ENCODE measurements at places on chromosomes 7 and 10.

DNA sequence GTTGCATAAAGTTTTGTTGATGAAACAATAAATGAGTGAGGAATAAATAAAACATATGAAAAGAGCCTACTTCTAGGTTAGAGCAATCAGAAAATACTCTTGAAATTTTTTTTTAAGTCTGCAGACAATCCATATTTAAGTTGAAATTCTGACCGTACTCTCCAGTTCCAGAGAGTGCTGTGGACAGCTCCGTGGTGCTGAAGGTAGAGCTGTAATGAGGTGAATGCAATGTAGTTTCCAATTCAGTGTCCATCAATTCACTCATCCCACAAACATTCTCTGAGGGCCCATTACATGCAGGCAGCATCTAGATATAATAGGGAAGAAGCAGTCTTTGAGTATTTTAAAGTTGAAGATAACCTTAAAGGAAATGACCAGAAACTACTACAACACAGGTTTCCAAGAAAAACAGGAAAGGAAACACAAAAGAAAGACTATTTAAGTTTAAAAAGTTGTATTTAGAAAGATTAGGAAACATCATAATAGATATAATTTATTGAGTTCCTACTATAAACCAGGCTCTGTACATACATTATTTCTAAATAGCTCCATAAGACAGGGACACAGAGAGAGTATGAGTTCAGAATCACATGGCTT lies 44.0 kb upstream of the CRTAC1 start:
- no peak for DNase-seq

GRCh38 chr10:72124989-72125388 lies 36.6 kb upstream of the SPOCK2 start:
- DNase-seq = no peak

GRCh38 chr10:60978287-60979115 lies 34.5 kb upstream of the RHOBTB1 start:
- peak; percentile 61 for DNase-seq

DNA sequence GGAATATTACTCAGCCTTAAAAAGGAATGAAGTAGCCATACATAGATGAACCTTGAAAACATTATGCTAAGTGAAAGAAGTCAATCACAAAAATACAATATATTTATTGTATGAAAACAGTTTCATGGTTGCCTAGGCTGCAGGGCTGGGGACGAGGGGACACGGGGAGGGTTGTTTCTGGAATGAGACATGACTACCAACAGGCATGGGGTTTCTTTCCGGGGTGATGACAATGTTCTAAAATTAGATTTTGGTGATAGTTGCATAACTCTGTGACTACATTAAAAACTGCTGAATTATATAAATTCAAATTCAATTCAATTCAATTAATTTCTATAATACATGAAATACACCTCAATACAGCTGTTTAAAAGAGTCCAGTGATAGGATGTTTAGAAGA lies 88.0 kb downstream of the ARHGAP22 start:
- DNase-seq = no peak

- no peak for DNase-seq
Measured at GRCh38 chr10:131650771-131651673, 249.8 kb upstream of the PPP2R2D start.

DNA sequence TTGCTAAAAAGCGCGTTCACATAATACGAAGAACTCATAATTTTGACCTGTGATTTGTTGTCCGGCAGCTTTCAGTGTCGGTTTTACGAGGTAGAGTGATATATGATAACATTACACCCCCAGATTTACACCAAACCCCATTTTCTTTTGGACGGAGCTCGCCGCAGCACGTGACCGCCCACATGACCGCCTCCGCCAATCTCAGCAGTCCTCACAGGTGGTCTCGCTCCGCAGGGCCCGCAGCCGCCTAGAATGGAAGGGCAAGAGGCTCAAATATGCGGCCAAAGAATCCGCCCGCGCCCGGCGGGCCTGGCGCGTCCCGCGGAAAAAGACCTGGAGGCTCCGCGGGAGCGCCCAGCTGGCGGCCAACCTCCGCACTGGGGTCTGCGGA lies at the start of gene HOXA7:
HOXA7 (minus strand) TSS at position 168 of the 391 bp plus-strand sequence; CDS start at position 38, 130 bp downstream.
- no peak for DNase-seq

DNA sequence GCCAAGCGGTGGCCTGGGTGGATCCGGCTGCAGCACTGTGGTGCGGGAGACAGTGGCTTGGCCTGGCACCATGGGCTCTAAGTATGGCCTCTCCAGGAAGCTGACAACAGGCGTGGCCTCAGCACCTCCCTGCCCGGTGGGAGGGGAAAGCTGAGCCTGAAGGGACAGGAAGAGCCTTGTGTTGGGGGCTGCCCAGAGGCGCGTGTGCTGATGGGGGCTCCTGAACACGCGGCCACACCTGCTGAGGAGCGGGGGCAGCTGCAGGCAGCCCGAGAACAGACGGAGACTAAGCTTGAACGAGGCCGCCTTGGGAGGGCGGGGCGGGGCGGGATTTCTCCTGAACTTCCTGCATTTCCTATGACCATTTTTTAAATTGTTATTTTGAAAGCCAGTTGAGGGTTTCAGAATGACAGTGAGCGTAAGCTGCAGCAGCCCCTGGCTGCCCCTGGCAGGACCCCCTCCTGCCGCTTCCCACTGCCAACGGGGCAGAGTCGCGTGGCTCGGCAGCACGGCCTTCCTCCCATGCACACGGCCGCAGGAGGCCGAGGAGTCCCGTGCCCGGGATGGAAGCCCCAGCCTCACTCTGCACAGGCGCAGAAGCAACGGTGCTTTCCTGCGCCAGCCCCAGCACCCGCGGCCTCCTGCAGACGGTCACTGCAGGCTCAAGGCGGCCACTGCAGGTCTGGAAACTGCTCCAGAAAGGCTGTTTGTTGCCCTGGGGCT lies 43.2 kb downstream of the DPYSL4 start:
- no peak for DNase-seq

DNA sequence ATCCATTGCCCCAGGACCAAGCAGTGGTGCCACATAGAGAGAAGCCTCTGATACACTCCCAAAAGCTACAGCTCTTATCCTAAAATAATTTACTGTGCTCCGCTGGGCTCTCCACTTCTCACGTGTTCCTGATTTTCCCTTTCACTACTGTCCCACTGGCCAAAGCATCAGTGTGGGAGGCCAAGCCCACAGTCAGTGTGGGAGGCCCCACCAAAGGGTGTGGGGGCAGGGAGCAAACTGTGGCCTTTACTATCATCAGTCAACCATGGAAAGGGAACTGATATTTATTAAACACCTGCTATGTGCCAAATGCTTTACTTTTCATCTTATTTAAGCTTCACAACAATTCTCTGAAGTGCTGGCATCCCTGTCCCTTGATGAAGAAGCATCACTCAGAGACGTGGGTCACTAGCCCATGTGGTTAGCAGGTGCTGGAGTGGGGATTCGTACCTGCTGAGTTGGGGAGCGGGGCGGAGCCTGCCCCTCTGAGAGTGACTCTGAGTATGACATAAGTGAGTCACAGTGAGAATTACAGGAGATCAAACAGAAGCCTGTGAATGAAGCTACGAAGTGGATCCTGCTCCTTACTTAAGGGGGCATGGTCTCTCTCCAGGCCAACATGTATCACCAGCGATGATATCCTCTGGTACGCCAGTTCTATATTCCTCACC lies 50.4 kb downstream of the PYROXD2 start:
- no peak for DNase-seq

GRCh38 chr10:117413928-117414618 lies 38.8 kb upstream of the PDZD8 start:
- DNase-seq = no peak

DNA sequence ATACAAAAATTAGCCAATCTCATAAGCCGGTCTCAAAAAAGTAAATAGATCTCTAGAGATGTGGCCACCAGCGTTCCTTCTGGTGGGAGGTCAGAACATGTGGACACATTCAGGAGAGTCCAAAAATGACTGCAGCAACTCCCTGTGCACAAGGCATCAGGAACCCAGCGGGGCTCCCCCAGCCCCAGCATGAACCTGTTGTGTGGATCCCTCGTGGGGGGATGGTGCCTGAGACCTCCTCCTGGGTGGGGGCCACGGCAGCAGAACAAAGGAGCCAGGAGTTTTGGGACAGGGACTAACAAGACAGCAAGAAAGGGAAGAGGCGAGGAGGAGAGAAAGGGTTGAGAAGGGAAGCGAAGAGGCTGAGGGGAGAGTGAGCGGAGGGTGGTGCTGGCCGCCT lies 121.8 kb downstream of the WDR37 start:
- no peak for DNase-seq

GRCh38 chr10:131094527-131095312 lies 216.8 kb downstream of the TCERG1L start:
- DNase-seq = no peak

GRCh38 chr7:87100326-87100725 lies 40.9 kb upstream of the ELAPOR2 start:
- DNase-seq = no peak

DNA sequence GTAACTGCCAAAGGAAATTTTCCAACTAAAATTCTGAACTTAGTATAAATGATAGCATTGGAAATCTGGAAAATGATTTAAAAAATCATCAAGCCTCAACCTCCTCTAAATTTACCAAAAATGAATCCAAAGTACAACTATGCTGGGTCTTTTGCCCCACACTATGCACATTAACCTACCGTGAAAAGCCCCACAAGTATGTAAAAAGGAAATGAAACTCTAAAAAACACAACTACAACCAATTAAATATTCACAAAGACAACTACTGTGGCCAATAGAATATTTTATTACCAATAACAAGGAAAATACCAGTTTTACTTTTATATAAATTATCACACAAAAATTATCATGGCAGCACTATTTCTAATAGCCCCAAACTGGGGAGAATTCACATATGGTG lies 19.3 kb downstream of the EIF3A start:
- no peak for DNase-seq

DNA sequence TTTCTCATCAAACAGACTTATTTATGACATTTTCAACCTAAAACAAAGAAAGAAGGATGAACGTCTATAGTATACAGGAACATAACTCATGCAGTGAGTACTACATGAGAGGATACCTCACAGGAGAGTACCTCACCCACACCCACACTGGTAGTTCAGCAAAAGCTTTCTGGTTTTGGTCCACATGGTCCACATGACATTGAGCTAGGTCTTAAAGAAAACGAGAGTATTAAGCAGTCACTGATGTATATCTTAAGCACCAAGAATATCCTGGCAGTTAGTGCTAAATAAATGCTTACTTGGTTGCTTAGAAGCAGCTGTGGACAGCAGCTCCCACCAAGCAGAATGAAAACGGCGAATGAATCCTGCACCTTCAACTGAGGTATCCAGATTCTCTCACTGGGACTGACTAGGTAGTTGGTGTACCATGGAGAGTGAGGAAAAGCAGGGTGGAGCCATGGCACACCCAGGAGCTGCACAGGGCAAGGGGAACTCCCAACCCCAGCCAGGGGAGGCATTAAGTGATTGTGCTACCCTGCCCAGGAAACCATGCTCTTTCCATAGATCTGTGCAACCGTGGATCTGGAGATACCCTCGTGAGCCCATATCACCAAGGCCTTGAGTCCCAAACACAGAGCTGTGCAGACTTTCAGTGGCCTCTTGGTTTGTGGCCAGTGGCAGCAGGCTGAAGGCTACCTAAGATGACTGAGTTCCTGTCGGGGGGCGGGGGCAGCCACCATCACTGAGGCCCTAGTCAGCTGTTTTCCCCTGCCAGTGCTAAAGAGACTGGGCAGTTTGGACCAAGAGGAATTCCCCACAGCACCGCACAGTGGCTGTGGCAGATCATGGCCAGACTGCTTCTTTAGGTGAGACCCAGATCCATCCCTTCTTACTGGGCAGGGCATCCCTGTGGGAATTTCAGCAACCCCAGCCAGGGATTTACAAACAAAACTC lies 143.4 kb downstream of the SGMS1 start:
- DNase-seq = no peak

DNA sequence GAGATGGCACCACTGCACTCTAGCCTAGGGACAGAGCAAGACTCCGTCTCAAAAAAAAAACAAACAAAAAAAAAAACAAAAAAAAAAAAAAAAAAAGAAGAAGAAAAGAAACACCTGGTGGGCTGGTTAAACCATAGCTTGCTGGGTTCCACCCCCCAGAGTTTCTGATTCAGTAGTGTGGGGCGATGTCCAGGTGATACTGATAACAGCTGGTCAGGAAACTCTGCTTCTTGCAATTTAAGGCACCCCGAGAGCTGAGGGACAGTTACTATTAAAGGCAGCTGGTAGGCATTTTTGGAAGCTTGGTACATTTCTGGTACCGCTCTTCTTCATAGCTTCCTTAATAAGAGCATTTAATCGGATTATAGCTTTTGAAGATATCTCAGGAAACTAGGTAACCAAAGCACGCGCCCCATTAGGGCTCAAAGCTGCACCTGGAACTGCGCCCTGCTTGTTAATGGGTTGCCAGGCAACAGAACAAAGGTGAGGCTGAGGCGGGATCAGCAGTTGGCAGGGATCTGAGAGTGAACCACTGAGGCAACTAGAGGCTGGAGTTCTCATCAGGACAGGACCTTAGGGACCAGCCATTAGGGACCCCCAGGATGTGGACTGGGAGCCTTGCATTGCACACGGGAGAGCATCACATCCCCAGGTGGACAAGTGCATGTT lies 6.5 kb upstream of the SDK1 start:
- no peak for DNase-seq

DNA sequence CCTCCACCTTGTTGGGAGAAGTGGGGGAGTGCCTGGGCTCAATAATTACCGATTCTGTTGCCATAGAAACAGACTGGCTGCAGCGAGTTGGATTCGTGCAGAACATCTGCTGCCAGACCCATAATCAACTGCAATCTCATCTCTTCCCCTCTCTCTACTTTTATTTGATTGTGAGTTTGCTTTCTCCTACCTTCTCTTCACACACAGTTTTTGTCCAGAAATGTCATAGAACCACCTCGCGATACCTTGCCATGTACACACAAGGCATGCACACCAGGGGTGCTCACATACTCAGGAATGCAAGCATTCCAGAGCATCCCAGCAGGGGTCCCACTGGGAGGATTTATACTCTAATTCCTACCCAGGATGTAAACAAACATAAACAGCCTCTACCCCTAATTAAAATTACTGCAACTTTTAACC lies 262.2 kb upstream of the AOAH start:
- no peak for DNase-seq

- DNase-seq = no peak
Measured at GRCh38 chr10:11439523-11440053, 171.9 kb downstream of the USP6NL start.

GRCh38 chr10:102117391-102118159 lies 2.6 kb downstream of the LDB1 start:
- DNase-seq = peak; percentile 54

DNA sequence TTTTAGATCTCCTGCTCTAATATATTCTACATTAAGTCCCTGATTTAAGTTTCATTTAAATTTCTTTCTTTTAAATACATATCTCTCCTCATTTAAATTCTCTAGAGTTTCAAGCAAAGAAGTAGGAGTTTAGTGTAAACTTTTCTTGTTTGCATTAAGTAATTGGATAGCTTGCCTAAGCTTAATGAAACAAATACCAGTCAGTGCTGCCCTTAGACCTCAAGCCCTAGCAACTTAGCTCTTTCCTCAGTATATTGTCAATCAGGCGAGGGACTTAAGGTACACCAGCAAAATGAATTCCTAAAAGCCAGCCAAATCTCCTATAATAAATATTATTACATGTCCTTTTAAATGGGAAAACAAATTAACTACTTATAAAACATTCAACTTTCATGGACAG lies 101.5 kb downstream of the CHCHD3 start:
- no peak for DNase-seq
